Iris pigment epithelial cell (primary cell): ENCODE measurements at places on chromosomes 6 and 20.
A peak's percentile ranks its signal among the peaks of the same experiment; 100 is the strongest.

- no peak for DNase-seq
These were observed 156.3 kb downstream of the ARID1B start for GRCh38 chr6:156933201-156934068.

DNA sequence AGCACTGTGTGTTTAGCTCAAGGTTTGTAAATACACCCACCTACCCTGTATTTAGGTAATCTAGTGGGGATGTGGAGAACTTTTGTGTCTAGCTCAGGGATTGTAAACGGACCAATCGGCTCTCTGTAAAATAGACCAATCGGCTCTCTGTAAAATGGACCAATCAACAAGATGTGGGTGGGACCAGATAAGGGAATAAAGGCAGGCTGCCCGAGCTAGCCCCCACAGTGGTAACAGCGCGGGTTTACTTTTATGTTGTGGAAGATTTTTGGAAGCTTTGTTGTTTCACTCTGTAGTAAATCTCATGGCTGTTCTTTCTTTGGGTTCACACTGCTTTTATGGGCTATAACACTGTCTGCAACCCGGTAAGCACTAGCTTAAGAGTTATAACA is 32.1 kb upstream of the RANBP9 start:
- DNase-seq: no peak

GRCh38 chr20:4064144-4064909 is 49.0 kb upstream of the RNF24 start:
- DNase-seq: peak; percentile 83

- DNase-seq: no peak
These were observed 252.1 kb downstream of the COL12A1 start for GRCh38 chr6:74953708-74954107.

GRCh38 chr20:63477061-63477616 is 4.7 kb upstream of the KCNQ2 start:
- DNase-seq: no peak

DNA sequence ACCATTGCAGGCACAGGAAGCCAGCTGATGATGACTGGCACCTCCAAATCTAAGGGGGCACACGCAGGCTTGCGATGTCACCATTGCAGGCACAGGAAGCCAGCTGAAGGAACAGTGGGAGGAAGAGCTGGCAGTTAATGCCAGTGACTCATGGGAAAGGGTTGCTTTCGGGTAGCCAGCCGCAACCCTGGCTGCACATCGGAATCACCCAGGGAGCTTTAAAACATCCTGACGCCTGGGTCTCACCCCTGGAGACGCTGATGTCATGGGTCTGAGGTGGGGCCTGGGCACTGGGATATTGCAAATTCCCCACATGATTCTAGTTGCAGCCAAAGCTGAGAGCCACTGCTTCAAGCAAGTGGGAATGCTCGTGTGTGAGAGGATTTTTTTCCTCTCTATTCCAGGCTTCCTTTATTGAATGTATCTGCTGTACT is 16.1 kb upstream of the CCN6 start:
- peak; percentile 93 for DNase-seq

GRCh38 chr6:142374965-142375733 is 73.3 kb downstream of the ADGRG6 start:
- DNase-seq: peak; percentile 79

DNA sequence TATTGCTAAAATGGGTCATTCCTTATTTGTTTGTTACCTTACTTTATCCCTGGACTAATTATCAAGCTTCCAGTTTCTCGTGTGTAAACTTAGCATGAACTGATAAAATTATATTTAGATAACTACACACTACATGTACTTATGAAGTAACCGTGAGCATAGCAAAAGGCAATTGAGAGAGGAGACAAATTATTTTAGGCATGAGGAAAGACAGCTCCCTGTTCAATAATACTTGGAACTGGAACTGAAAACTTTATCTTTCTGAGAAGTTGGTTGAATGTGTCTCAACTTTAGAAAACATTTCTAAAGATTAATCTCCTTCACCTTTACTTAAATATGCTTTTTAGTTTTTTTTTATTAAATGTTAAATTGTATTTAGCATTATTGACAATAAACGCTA is 11.4 kb downstream of the CRISP3 start:
- no peak for DNase-seq

DNA sequence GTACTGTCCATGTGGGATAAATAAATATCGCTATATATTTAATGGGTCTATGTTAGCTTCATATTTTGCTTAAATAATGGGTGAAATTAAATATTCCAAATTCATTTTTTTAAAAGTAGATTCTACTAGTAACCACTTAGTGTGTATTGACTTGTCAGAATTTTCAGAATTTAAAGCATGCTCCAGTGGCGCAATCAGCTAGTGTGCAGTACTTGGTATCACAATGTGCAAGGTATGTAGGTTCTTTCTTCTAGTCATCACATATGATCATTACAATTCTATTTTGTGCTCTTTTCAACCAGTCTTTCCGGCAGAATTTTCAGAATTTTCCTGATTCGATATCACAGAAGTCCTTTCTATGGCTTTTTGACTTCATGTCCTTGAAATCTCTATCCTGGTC is 32.6 kb downstream of the PDE7B start:
- DNase-seq: peak; percentile 48
